GM04504 (cell line): ENCODE measurements at places on chromosomes 12 and 14.

DNA sequence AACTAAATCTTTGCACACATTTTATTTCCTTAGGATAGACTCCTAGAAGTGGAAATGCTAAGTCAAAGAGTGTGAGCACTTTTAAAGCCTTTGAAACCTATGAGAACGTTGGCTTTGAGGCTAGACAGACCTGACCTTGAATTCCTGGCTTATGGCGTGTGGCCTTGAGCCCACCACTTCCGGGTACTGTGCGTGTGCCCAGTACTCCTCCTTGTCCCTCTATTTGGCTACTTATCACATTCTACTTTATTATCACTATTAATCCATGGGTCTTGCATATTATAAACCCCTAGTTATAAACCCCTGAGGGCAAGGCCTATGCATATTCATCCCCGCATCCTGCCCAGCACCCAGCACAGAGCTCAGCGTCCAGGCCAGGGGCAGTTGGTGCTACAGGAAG lies 26.0 kb upstream of the CD27 start:
- no peak for DNase-seq

GRCh38 chr12:127389923-127390322 lies 877.0 kb upstream of the TMEM132C start:
- DNase-seq: peak; percentile 53

- DNase-seq: peak; percentile 42
Observed at GRCh38 chr14:23057757-23058653, 685 bp upstream of the CDH24 start.

DNA sequence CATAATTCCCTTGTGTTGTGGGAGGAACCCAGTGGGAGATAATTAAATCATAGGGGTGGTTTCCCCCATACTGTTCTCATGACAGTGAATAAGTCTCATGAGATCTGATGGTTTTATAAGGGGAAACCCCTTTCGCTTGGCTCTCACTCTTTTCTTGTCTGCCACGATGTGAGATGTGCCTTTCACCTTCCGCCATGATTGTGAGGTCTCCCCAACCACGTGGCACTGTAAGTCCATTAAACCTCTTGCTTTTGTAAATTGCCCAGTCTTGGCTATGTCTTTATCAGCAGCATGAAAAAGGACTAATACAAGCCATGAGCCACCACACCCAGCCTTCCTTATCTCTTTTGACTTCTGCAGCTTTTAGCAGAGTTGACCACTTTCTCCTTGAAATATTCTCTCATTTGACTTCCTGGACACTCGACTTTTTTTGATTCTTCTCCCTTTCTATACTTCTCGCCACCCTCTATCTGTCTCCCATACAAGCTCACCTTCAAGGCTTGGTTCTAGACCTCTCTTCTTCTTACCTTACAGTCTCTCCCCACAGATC lies 2.3 kb downstream of the MTERF2 start:
- no peak for DNase-seq

GRCh38 chr14:22515929-22516328 lies 73.1 kb downstream of the DAD1 start:
- no peak for DNase-seq

GRCh38 chr14:64806862-64807495 lies 72.7 kb downstream of the SPTB start:
- no peak for DNase-seq

DNA sequence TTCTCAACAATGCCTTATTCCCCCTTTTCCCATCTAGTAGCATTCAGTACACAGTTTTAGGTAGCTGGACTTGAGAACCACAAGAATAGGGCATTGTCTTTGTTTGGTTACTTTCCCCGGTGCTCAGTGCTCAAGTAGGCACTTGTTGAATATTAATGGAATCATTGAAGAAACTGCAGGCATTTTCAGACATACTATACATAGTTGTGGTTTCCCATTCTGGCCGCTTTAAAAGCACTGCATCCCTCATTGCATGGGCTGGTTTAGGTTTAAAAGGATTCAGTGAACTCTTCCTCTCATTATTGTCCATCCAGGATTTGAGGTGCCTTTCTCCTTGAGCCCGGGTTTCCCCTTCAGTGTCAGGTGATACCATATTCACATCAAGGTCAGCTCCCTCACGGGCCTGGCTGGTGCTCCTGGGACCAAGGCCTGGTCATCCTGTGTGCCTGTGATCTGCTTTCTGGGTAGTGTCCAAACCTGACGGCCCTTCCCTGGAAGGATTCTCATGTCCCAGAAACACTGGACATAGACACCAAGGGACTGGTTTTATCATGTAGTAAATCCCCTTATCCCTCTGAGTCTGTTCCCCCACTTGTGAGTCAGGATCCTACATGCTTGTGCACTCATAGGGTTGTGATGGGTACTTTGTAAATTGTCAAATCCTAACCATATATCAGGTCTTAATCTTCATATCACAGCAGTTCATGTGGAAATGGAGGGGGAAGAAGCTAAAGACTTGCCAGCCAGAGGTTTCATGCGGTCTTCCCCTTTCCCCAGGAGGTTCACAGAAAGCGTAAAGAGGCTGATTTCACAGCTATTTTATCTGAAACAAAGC lies 7.4 kb downstream of the TCP11L2 start:
- DNase-seq: no peak

DNA sequence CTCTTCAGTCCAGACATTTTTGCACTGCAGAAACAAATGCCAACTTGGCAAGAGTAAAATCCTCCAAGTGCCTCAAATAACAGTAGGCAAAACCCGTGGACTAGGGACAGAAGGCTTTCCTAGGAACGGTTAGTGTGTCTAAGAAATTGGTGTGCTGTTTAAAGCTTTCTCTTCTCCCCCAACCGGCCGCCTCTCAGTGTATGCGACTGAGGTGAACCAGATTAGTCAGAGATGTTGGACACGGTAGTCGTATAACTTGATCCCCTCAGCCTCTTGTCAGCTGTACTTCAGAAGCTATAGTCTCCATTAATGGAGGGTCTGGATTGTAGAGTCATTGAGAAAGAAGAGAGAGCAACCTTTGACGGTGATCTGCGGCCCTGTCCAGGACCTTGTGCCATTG lies 21.7 kb downstream of the PPFIBP1 start:
- no peak for DNase-seq

DNA sequence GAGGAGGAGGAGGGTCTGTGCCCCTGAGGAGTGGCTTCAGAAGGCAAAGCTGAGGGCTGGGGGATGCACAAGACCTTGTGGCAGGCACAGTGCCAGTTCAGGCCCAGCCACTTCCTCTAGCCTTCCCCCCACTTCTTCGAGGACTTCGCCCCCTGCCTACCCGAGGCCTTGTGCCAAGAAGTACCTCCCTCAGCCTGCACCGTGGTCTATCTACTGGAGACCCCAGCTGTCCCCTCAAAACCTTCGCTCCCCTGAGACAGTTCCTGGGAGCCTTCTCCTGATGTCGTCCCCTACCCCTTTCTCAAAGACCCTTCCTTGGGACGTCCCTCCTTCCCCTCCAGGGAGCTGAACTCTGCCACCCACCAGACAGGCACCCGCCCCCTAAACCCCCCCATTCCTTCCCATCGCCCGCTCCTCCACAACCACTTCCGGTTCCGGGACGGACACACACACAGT lies 604 bp downstream of the ZNF384 start:
- DNase-seq: no peak

DNA sequence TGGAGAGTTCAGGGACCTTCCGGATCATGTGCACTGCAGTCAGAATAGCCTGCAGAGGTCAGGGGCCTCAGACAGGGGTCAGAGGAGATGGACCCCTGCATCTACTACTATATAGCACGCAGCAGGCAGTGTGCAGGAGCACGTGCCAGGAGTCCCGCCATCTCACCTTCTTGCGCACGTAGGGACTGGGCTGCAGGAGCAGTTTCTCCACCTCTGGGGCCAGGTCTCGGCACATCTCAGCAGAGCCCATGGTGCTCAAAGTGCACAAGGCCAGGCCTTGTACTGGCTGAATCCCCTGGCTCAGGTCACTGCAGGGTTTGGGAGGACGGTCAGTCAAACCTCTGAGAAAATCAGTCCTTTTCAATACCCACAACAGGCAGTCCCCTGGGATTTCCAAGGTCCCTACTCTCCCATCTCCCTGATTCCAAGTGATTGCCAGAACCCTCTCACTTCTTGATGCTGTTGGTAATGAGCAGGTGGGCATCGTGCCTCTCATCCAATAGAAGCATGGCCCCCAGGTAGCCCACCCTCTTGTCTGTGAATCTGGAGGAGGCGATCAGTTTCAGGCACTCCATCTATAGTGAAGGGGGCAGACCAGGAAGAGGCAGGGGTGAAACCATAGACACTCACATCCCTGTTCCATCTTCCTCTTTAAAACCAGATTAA lies 1.3 kb downstream of the AP1G2 start:
- DNase-seq: no peak

GRCh38 chr12:41206298-41206697 lies 18.2 kb downstream of the PDZRN4 start:
- no peak for DNase-seq

DNA sequence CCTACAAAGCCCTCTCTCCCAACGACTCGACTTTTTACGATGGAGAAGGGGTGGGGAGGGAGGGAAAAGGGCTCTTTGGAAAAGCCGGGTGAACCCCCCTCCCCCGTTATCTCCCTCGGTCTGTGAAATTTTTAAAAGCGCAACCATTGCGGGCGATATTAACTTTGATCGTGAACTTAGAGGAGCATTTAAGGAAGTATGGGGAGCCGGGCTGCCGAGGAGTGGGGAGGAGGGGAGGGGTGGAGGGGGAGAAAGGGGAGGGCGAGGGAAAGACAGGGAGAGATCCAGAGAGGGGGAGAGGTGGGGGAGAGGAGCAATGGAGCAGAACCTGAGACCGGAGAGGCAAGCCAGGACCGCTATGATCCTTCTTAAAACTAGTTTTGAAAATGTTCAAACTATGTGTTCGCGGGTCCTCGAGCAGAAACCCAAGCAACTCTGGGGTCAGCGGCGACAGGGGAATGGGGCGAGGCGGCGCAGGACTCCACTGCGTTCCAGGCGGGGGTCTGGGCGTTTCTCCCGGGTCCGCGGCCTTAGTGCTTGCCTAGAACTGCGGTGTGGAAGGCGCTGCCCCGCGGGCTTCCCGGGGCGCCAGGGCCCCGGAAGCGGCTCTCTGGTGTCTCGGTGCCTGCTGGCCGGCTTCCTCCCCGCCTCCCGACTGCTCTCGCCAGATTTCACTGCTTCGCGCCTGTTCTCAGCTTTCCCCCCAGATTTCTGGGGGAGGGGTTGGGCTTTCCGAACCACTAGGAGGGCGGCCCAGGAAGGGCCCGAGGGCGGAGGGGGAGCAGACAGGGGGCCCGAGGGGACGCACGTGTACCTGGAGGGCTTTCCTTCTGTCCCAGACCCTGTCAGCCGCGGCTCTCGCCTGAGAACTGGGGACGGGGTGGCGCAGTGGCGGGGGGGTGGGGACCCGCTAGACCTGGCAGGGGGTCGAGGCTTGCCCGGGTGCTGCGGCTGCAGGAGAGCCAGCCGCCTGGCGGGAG lies at the start of gene HOTAIR:
TSS of gene HOTAIR (minus strand) at position 871 of the 980 bp plus-strand sequence.
- DNase-seq: no peak

- no peak for DNase-seq
Observed at GRCh38 chr14:54762296-54762695, 140.3 kb downstream of the GCH1 start.

GRCh38 chr12:96698965-96699364 lies 208.1 kb upstream of the NEDD1 start:
- DNase-seq: no peak

GRCh38 chr14:102870994-102871831 lies 51.2 kb upstream of the AMN start:
- DNase-seq: no peak

DNA sequence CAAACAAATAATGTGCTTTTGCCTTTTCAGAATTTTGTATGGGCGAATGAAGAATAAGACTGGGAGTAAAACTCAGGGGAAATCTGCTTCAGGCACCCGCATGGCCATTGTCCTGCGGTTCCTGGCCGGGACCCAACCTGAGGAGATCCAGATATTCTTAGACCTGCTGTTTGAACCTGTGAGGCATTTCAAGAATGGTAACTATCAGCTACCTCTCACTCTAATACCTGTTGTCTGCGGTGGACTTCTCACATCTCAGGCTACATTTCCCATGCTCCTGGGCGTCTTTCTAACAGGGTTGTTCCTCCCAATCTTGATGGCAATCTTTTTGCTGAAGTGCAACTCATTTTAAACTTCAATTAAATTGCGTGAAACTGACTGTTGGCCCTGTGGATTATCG lies 47.1 kb downstream of the UTP20 start:
- no peak for DNase-seq

DNA sequence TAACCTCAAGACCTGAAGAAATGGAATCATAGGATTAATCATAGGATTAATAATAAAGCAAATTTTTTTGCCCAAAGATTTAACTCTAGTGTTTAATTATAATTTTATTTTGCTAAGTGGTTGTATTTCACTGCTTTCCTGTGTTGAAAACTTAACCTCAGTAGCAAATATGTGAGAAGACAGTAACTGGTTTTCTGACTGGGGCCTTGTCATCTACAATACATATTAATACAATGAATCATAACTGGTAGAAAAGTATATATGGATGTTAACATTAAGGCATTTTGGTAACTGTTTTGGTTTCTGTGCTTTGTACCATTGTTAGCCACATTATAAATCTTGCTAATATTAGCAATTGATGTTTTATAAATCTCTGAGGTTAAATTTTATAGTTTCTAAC lies 92.2 kb downstream of the ACSS3 start:
- no peak for DNase-seq

GRCh38 chr12:115320967-115321366 lies 637.0 kb upstream of the TBX3 start:
- no peak for DNase-seq

DNA sequence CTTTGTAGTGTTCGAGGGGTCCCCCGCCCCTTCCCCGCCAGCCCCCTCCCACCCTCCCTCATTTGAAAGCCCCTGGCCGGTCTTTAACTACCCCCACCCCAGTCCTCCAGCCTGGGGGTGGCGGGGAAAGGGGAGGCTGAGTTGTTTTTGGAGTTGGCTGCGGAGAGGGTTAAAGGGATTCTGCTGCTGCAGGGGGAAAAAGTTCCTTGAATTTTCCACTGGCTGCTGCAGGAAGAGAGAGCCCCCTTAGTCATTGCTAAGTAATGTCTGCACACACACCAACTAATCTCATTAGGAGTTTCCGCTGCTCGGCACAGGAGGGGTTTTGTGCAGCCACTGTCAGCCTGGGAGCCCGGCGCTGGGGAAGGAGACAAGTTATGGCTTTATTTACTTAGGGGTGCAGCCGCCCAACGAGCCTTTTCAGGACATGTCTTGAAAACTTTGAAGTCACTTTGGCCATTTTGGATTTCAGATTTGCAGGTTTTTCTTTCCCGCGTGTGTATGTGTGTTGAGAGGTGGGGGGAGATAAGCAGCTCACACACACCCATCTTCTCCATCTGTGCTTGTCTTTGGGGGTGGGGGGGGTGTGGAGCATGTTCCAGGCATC lies 1.8 kb downstream of the ELK3 start:
- no peak for DNase-seq

GRCh38 chr14:50516091-50516490 lies 16.3 kb downstream of the MAP4K5 start:
- DNase-seq: no peak
